ENCODE measurements at places on chromosomes 6 and 20.
A peak's percentile ranks its signal among the peaks of the same experiment; 100 is the strongest.

DNA sequence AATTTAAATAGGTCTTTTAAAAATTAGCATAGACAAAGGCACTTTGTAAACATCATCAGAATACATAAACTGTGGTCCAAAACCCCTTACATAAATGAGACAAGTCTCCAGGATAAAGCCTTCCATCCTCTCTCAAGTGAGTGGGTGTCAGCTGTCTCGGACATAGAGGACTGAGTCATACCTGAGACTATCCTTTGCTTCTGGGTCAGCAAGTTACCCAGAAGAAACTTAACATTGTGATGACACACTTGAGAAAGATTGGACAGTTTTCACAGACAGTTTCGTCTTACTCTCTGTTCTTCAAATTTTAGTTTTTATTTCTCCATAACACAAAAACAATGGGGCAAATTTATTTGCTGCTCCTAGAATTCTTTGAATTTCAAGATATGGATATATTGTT lies 838.0 kb downstream of the DHX35 start:
- DNase-seq = no peak

GRCh38 chr6:39079197-39080125 lies 30.9 kb downstream of the GLP1R start:
- DNase-seq = no peak

GRCh38 chr6:113976806-113977205 lies 5.9 kb upstream of the HDAC2 start:
- no peak for DNase-seq

DNA sequence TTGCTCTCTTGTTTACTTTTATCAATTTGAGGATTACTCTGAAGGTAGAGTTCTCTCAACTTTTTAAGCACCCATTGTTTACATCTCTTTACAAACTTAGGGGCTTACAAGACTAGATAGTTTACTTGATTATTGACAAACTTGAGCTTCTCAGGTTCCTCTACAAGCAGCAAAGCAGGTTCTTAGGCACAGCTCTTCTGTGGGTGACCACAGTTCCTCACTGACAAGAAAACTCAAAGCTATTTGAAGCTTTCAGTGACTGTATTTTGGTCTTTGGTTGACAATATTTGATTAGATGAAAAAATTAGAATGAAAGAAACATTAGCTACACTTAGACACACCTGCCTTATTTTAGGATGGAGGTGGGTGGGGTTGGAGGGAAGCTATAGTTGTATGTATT lies 327.3 kb upstream of the RUNX2 start:
- DNase-seq = no peak

DNA sequence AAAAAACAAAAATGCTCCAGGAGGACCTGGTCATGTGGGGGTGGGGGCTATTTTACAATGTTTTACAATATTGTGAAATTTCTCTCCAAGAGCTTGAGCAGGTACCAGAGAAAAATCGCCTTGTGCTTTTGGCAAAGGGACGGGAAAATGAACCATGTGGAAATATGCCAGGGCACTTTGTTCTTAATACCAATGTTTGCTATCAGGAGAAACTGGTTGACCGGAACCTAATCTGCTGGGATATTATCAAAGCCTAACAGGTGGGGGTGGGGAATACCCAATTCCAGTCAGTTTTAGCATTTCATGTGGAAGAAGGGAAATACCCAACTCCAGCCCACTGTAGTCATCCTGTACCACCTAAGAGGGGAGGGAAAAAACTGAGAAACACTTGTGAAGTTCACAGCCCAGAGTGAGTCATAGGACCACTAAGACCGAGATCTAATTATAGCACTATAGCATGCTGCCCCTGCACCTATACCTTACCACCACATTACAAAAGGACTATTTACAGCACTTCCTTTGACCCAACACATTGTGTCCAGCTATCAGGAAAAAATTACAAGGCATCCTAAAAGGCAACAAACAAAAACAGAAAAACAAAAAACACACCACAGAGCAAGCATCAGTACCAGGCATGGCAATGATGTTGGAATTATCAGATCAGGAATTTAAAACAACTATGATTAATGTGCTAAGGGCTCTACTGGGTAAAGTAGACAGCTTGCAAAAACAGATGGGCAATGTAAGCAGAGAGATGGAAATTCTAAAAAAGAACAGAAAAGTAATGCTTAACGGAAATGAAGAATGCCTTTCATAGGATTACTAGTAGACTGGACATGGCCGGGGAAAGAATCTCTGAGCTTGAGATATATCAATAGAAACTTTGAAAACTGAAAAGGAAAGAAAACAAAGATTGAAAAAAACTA lies 84.1 kb upstream of the POPDC3 start:
- DNase-seq = no peak

DNA sequence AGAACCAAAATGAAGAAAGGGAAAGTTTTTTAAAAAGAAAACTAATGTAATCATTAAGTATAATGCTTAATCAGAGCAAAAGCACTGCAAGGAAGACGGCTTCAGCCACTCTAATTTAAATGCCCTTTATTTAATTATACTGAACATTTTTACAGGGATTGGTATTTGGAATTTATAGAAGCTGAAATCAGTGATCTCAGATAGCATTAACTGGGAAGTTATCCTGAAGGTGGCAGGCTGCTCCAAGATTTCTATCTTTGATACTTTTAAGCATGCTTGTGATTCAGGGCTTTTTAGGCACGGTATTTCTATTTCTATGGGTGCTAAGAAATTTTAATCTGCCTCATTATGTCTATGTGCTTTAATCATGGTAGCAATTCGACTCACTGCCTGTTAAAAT lies 1.3 kb upstream of the NDUFAF4 start:
- DNase-seq = peak; percentile 15

GRCh38 chr6:161682982-161683381 lies 409.1 kb upstream of the AGPAT4 start:
- DNase-seq = no peak

- peak; percentile 35 for DNase-seq
Measured at GRCh38 chr6:34237722-34238584, 1.3 kb downstream of the HMGA1 start.

DNA sequence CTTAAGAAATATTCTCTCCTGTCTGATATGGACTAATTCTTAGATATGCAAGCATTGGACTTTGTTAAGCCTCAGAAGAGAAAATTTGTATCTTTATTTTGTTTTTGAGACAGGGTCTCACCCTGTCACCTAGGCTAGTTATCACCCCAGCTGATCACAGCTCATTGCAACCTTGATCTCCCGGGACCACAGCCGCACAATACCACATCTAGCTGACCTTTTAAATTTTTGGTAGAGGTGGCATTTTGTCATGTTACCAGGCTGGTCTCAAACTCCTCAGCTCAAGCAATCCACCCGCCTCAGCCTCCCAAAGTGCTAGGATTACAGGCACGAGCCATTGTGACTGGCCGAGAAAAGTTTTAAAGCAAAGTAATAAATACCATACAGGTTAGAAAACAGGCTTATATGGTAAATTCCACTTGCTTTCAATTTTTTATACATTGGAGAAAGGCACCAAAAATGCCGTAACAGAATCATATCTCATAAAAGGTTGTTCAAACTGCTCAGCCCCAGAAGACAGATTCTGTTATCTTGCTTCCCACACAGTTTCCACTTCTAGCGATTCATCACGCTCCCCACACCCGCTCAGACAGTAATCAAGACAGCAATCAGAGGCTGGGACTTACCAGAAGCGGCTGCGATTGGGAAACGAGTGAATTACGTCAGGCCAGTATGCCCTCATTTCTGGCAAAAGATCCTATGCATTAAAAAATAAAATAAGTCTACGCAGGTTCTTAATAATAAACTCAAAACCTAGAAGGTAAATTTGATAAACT lies 13.8 kb downstream of the RNASET2 start:
- no peak for DNase-seq

GRCh38 chr6:6546318-6547109 lies 42.0 kb upstream of the LY86 start:
- peak; percentile 37 for DNase-seq

GRCh38 chr6:163950159-163950558 lies 535.6 kb downstream of the QKI start:
- no peak for DNase-seq

GRCh38 chr6:13825871-13826270 lies 11.5 kb upstream of the MCUR1 start:
- DNase-seq = no peak

DNA sequence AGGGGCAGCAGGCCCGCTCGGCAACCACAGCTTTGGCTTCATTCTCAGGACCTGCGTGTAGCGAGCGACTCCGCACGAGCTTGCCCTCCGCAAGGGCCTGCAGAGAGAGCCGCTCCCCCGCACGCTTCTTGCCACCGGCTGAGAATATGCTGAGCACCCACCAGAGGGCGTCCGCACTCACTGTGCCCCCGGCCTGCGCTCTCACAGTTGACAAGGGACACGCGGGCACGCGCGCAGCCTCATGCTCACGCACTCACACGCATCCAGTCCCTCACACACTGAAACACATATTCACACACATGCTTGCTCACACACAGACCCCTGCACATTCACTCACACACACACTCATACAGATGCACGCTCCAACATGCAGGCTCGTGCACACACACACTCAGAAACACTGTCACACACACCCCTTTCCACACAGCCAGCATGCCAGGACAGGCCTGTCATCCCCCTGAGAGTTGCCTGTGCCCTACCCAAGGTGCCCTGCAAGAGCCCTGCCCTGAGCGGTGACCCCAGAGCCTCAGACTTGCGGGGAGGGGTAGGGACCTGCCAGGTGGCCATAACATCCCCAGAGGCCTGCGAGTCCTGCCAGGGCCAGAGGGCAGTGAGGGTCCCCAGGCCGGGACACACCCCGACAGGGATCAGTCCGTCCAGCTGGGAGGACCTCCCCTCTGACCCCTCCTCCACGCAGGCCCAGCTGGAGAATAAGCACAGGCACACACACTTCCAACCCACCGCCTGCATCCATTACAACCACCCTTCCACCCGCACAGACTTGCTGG lies 174.1 kb downstream of the BMP7 start:
- peak; percentile 34 for DNase-seq

GRCh38 chr20:2800521-2801285 lies at the start of gene CPXM1:
Gene CPXM1, minus strand, starts transcription at chr20:2800627. Its CDS starts 55 bp downstream, at chr20:2800572.
- DNase-seq = no peak

- DNase-seq = no peak
Measured at GRCh38 chr6:142294679-142295078, 7.1 kb upstream of the ADGRG6 start.

DNA sequence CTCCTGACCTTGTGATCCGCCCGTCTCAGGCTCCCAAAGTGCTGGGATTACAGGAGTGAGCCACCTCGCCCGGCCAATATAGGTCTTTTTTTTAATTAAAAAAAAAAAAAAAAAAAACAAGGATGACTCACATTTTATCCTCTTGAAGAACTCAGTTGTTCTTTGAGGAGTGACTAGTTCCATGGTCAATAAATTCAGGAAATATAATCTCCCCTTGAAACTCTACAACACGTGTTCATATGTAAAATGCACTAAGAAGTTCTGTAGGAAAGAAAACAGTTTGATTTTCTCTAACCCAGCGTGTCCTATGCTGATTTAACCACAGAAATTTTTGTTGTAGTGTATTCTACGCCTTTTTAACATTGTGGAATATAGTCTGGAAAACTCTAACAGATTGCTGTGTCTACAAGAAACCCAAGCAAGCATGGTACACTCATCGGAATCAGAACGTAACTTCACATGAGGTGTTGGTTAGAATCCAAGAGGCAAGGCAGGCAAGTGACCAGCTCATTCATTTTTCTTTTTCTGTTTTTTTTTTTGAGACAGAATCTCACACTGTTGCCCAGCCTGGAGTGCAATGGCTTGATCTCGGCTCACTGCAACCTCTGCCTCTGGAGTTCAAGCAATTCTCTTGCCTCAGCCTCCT lies 79.0 kb upstream of the ZNF217 start:
- no peak for DNase-seq

DNA sequence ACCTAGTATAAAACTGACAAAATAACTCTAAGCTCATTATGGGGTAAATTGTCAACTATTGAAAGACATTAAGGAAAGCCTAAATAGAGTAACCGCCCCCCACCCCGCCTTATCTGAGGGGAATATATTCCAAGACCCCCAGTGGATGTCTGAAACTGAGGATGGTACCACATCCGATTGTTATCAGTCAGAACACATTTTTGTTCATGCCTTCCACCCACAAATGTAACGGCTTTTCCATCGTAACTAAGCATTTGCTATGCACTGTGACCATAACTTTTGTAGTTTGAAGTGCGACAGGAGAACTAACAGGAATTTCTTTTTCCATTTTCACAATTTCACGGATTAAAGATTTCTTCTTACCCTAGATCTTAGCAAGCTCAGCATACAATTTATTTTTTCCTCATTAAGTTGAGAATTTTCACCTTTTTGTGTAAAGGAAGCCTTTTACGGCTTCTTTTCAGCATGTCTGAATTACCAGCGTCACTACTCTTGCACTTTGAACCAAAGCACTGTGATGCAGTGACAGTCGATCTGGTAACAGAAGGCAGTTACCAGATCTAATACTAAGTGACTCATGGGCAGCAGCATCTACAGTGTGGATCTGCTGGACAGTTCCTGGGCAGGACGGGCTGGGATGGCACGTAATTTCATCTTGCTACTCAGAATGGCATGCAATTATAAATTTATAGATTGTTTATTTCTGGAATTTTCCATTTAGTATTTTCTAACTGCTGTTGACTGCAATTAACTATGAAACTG lies 11.8 kb downstream of the CFAP61 start:
- no peak for DNase-seq

- DNase-seq = no peak
Measured at GRCh38 chr20:49344975-49345374, 67.1 kb upstream of the ZNFX1 start.

DNA sequence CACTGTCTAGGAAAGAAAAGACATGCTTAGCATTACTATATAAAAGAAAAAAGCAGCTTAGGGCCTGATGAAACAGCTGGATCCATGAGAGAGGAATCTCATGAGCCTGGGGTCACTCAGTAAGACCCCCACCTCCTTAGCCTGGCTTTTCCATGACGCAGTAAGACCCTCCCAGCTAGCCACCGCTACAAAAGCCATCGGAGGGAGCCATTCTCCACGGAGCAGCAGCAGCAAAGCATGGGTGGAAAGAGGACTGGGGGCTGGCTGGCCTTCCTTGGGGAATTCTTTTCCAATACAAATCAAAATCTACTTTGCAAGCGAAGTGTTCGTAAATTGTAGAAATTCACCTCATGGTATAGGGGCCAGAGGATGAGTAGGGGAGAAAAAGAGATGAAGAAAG lies 91.8 kb downstream of the SOD2 start:
- DNase-seq = no peak

- no peak for DNase-seq
Measured at GRCh38 chr6:107144666-107145065, 29.4 kb upstream of the BEND3 start.

DNA sequence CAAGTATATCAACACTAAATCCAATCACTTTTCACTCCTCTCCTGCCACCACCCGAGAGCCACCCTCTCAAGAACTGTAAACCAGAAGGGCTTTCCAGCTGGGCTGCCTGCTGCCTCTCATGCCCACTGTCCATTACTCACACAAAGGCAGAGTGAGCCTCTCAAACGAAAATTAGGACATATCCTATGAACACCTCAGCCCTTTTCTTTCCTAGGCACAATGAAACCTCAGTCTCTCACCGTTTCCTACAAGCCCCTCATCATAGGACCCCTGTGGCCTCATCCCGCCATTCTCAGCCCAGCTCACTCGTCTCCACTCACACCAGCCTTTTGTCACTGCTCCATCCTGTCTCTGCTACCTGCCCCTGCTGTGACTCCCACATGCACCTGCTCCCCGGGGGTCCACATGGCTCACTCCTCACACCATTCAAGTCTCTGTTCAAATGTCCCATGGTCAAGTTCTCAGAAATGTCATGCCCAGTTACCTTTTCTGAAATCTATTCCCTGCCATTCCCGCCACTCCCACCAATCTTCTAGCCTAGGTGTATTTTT lies 7.4 kb downstream of the HLA-F start:
- DNase-seq = no peak

Data from NCI-H1092 treated with DMSO at 0.1 percent for 48 hours (cell line).